ENCODE measurements at places on chromosomes 2 and 18.

- DNase-seq = peak; percentile 80
Observed at GRCh38 chr2:239831861-239832489, 193.2 kb downstream of the NDUFA10 start.

DNA sequence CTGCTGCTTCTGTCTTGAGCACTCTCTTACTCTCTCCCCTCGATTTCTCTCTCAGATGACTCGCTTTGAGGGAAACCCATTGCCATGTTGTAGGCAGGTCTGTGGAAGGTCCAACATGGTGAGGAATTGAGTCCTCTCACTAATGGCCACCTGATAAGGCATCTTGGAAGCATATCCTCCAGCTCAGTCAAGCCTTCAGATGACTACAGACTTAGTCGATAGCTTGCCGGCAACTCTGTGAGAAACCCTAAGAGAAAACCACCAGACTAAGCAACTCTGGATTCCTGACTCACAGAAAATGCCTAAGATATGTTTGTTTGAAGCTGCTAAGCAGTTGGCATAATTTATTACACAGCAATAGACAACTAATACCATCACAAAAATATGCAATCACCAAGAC, 51.2 kb downstream of the WDR75 start:
- DNase-seq = no peak

GRCh38 chr2:172484706-172485105, 57.3 kb downstream of the ITGA6 start:
- no peak for DNase-seq

DNA sequence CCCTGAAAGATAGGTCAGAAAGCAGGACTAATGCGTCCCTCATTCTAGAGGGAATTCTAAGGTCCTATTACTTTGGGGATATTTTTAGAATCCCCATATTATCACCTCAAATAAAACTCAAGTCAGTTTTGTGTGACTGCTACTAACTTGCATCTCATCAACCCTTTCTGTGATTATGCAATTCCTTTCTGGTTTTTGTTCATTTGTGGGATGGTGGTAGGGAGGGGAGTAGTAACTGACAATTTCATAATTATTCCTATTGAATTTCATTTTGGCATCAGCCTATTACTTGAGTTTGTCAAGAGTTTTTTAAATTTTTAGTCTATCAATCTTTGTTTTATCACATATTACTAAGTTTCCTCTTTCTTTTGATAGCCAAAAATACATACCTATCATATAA, 28.4 kb upstream of the TANK start:
- DNase-seq = peak; percentile 32

- peak; percentile 81 for DNase-seq
Observed at GRCh38 chr2:9984217-9984739, 32.8 kb downstream of the GRHL1 start.

DNA sequence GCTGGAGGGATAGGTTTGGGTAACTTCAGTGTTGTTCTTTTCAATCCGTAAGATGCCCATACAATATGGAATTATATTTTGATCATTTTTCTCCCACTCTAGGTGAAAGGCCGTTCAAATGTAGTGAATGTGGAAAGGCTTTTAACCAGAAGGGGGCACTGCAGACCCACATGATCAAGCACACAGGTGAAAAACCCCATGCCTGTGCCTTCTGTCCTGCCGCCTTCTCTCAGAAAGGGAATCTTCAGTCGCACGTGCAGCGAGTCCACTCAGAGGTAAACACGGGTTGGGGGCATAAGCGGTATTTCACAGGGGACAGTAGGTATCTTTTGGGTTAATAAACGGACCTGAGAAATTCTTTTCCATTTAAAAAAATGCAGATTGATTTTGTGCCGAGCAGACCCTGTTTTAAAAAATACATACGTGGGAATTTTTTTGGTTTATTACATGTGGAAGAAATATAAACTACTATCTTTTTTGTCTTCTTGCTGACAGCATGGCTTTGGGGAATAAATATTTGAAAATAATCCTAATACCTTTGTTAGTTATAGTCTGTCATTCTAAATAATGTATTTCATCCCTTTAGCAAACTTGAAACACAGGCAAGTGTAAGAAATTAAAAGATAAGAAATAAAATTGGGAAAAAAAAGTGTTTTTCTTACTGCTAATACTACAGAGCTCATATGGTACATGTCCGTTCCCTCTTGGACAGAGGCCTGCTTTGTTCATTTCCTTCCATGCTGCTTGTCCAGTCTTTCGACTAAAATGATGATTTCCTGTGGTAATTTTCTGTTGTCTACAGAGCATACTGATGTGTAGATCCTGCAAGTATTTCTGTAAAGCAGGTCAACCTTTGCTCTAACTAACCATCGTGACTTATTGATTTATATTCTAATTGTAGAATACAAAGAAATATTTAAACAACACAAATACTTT, 53.3 kb downstream of the ZNF236 start:
- DNase-seq = peak; percentile 20

DNA sequence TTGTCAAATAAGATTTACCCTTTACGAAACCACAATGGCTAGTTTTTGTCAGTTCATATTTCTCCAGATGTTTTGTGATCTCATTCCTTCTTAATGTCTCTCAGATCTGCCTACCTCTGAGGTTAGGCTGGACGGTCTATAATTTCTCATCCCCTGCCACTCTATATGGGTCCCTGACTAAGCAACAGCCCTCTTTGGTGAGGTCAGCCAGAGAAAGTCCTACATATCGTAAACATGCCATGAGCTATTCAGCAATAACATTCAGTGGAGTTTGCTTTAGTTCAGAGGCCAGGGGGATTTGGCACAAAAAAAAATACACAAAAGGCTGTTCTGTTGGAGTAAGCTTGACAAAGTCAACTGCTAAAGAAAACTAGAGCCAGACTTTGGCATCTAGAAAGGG, 192.1 kb upstream of the NCKAP5 start:
- DNase-seq = no peak

- no peak for DNase-seq
Observed at GRCh38 chr2:14677039-14677438, 44.5 kb downstream of the LRATD1 start.

GRCh38 chr2:54120950-54121349, 5.5 kb downstream of the ACYP2 start:
- DNase-seq = no peak

GRCh38 chr2:65798641-65799040, 366.2 kb upstream of the SPRED2 start:
- DNase-seq = no peak

DNA sequence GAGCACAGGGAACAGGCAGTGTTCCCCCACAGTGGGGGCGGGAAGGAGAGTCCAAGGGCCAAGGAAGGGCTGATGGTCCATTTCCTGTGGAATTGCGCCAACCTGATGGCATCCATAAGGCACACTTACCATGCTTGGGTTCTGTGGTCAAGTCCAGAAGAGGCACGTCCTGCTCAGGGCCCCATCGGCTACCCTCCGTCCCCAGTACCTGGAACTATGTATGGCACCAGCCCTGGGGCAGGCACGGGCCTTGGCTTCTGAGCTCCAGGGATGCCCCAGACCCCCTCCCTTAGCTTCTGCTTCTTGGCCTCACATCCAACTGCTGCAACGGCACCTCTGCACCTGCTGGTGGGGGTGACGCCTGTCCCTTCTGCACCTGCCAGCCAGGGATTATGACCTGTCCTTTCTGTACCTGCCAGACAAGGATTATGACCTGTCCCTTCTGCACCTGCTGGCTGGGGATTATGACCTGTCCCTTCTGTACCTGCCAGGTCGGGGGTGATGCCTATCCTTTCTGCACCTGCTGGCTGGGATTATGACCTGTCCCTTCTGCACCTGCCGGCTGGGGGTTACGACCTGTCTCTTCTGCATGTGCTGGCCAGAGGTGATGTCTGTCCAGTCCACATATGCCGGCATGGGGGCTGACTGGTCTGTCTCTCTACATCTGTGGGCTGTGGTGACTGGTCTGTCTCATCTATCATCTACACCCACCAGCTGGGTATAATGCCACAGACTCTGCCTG, 45.4 kb upstream of the SNTG2 start:
- no peak for DNase-seq

DNA sequence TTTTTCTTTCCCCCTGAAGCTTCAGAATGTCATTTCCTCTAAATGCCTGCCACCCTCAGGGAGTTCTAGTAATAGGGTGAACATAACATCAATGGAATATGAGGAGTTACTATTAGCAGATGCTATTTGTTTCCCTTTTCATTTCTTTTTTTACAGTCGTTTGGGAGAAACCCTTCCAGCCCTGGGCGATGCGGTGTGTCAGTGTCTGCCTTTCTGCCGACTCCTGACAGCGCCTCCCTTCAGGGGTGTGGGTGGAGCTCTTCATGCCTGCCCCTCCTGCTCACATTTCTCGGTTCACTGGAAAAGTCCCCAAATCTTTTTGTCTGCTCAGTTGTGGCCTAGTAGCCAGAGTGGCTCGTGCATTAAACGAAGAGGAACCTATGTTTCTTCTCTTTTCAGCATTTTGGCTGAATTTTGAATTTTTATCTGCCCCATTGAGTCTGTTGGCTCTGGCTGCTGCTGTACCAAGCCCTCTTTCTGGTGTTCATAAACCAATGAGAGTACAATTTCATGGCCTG, 72.3 kb downstream of the FMNL2 start:
- DNase-seq = peak; percentile 93

DNA sequence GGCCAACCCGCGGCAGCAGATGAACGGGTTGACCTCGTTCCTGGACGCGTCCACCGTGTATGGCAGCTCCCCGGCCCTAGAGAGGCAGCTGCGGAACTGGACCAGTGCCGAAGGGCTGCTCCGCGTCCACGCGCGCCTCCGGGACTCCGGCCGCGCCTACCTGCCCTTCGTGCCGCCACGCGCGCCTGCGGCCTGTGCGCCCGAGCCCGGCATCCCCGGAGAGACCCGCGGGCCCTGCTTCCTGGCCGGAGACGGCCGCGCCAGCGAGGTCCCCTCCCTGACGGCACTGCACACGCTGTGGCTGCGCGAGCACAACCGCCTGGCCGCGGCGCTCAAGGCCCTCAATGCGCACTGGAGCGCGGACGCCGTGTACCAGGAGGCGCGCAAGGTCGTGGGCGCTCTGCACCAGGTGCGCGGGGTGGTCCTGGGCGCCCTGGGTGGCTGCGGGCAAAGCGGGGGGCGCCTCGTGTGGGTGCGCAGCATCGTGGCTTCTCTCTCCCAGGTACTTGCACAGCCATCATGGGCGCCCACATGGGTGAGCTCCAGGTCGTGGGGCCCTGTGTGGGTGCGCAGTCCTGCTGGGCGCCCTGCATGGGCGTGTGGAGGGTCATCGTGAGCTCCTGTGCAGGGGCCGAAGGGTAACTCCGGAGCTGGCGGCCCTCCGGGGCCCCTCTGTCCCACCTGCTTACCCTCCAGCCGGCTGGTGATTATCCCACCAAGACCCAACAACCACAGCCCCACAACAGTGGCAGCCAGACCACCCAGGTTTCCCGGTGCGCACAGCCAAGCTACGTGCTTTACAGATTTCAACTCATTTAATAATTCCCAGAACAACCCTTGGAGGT, 64.2 kb downstream of the TPO start:
- no peak for DNase-seq

- DNase-seq = no peak
Observed at GRCh38 chr18:51448949-51449348, 251.5 kb upstream of the MEX3C start.

DNA sequence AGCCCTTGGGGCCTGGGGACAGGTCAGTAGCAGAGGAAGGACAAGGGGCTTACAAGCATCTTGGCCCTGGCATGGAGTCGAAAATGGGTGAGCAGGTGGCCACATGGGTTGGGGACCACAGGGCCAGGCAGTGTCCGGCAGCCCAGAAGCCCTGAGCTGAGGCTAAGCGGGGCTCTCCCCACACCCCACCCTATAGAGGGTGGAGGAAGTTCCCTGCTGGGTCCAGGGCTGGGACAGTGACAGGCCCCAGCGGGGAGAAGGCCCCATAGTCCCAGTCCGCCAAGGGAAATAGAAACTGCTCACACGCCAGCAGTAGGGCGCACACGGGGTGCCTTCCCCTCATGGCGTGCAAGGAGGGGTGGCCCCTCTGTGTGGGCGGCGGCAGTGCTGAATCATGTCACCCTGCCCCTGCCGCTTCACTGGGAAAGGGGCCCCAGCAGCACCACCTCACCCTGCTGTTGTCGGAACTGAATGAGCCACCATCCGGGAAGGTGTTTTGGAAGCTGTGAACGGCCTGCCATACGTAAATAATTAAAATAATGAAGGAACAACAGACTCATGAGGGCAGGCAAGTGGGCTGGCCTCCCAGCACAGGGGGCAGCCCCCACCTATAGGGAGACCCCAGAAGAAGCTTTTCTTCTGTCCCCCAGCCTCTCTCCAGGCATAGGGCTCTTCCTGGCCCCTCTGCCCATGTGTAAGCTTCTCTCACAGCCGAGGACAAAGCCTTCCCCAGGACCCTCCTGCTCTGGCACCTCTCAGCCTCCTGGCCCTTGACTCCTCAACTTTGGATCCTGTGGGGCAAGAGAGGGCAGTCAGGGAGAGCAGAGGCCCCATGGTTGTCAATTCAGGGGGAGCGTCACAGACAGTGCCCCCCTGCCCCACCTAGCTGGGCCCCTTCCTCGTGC, 12.7 kb upstream of the DUSP2 start:
- peak; percentile 94 for DNase-seq

DNA sequence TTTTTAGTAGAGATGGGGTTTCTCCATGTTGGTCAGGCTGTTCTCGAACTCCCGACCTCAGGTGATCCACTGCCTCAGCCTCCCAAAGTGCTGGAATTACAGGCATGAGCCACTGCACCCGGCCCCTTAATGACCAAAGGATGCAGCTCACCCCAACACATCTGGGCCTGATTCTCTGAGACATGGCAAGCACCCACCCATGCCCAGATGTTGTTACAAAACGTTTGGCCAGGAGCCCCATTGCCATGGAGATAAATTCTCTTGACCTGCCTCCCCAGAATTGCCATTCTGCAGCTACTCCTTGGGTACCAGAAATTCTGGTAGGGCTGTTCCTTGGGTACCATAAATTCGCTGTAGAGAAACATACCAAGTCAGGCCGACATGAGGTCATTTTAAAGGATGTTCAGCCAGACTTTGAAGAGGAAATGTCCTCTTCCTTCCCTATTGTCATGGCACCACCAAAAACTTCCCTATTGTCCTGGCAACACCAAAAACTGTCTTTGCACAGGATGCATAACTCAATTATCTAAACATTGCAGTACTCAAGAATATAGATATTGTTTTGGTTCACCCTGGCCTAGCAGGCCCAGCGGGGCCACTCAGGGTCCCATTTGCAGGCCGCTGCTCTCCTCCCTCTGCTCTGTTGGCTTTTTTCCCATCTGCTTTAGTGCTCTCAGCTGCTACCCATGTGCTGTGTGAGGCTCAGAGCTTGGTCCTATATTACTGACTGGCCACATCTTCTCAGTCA, 160.9 kb upstream of the TTC39C start:
- no peak for DNase-seq

GRCh38 chr2:15145046-15145817, 415.9 kb downstream of the NBAS start:
- no peak for DNase-seq

- no peak for DNase-seq
Observed at GRCh38 chr2:25819597-25820039, 58.7 kb downstream of the ASXL2 start.

- DNase-seq = no peak
Observed at GRCh38 chr2:121043061-121043826, 241.8 kb downstream of the TFCP2L1 start.

- peak; percentile 6 for DNase-seq
Observed at GRCh38 chr2:206920951-206921350, 18.4 kb upstream of the CPO start.
